KBM-7 (cell line): ENCODE measurements at places on chromosomes 4 and X.

DNA sequence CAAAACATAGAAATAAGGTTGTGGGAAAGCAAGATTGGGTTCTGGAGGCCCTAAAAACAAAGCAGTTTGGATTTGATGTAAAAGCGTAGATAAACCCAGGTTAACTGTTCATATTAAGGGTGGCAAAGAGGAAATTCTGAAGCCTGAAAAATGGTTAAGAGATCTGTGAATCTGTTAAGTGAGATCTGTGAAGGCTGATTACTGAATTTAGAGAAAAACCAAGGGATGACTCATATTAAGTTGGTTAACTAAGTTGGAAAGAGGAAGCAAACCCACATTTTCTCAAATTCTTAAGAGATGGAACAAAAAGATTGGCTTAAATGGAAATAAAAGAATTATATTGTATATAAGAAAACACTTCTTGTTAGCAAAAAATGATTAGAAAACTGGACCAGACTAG lies 22.8 kb downstream of the GPAT3 start:
- DNase-seq = peak; percentile 68

- DNase-seq = no peak
These were observed 161.2 kb downstream of the TENM3 start for GRCh38 chr4:182404376-182404775.

DNA sequence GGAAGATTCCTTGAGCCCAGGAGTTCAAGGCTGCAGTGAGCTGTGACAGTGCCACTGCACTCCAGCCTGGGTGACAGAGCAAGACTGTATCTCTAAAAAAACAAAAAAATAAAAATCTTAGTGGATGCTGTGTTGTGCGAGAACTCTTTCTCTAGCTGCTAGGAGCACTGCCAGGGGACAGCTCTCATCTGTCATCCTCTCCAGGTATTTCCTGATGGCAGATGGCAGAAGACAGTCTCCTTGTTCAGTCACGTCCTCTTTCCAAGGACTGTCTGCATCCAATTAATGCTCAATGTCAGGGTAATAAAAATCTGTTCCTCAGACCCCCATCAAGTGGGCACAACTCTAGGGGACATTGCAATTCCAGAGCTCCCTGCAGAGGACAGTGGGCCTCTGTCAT lies 29.2 kb downstream of the PPM1K start:
- DNase-seq = no peak

DNA sequence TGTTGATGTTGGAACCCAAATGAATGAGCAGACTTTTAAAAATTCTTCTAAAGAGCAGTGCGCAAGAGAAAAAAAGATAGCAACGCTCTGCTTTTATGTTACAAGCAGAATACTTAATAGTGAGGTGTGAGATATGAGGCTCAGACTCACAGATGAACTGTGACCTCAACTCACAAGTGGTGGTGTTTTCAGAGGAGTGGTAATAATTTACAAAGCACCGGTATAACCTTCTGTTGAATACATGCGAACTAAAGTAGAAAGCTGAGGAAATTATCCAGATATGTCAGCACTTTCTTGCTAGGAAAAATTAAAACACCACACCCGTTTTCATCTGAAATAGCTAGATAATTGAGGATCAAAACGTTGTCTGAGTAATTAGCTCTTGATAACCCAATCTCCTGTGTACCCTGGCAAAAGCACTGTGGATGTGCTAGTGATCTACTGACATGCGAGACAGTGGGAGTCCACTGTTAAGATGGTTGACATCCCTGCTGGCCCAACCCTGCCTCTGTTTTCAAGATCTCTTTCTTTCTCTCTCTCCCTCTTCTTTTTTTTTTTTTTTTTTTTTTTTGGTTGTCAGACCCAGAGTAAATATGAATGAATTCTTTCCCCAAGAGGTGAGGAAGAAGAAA lies 6.9 kb upstream of the TLL1 start:
- DNase-seq = no peak

GRCh38 chrX:12434493-12434892 lies 296.2 kb downstream of the FRMPD4 start:
- no peak for DNase-seq

- DNase-seq = no peak
These were observed 153.0 kb upstream of the SCML1 start for GRCh38 chrX:17584248-17584681.

DNA sequence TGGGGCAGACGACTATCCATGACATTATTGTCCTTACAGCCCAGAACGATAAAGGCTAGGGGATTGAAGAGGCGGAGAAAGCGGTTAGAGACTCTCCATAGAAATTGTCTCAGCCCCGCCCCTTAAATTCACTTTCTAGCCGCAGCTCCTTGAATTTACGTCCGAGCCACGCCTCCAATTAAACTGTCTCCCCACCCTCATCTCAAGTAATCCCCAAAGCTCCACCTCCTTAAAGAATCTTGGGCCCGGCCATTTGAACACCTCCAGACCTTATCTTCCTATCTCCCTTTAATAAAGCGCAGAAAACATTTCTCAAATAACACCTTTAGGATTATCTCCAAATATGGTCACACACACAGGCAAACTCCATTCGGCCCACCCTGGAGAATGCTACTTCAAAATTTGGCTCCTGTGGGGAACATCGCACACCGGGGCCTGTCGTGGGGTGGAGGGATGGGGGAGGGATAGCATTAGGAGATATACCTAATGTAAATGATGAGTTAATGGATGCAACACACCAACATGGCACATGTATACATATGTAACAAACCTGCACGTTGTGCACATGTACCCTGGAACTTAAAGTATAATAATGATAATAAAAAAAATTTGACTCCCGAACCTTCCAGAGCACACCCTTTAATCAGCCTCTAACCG lies 7.2 kb upstream of the MAGIX start:
- peak; percentile 92 for DNase-seq

GRCh38 chr4:145769450-145770037 lies 89.6 kb downstream of the C4orf51 start:
- no peak for DNase-seq

DNA sequence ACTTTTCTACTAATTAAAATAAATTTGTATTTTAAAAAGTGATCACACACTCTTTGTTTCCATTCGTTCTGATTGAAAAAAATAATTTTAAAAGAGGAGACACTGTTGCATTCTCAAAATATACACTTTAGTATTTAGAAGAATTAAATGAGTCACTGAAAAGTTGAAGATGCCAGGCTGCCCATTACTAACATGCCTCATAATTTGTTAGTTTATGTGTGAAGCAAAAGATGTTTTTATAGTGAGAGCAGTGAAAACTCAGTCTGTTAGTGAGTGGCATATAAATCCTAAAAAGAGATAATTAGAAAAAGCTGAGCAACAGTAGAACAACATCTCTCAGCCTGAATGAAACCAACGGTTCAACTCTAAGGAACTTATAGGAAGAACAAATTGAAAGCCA lies 143.4 kb downstream of the CDS1 start:
- DNase-seq = no peak

- DNase-seq = peak; percentile 79
These were observed 2.5 kb downstream of the CXorf38 start for GRCh38 chrX:40644821-40645358.

DNA sequence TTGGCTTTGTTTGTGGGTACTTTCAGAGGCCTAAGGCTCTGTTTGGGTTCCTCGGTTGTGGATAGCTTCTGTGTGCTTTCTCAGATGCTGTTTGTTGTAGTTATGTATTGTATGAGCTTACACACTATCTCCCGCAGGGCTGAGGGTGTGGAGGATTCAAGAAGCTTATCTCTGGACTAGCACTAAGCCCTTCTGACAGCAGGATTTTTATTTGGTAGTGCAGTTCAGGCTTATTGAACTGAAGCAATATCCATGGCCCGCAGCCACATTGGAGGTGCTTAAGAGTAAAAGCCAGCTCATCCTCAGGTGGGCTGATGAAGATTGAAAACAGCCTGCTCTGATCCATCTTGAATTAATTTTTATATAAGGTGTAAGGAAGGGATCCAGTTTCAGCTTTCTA lies 128.2 kb downstream of the RASGEF1B start:
- DNase-seq = no peak
